ENCODE measurements at places on chromosomes 1 and 21.
A peak's percentile ranks its signal among the peaks of the same experiment; 100 is the strongest.

- no peak for DNase-seq
These were observed 115.2 kb downstream of the KIAA0319L start for GRCh38 chr1:35441926-35442579.

DNA sequence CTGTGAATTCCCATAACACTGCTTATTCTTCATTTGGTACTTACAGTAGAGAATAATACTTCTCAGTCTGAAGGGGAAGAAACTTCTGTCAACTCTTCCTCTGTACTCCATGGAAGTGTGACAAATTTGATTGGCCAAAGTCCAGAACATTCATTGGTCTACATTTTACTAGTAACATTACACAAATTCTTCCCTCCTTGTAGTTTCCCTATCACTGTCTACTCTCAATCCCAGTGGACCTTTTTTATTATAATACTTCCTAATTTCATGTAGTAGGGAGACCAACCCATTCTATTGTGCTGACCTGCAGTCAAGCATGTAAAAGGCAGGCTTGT, 74.7 kb downstream of the ALG6 start:
- no peak for DNase-seq

DNA sequence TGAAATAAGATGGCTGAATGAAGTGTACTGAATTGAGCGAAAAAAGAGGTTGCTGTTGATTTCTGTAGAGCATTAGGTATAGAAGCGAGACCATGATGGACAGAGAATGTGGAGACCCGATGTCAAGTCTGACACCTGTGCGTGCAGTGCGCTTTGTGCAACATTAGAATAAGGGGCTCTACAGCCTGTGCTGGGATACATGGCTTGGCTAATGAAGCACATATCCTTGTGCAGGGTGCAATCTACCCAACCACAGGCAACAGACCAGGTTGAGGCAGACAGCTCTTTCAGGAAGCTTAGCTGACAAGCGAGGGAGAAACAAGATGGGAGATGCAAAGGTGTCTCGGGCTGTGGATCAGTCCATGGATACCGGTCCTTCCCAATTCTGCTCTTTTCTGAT, 18.9 kb downstream of the GPA33 start:
- no peak for DNase-seq

- no peak for DNase-seq
These were observed 4.1 kb downstream of the ZNF362 start for GRCh38 chr1:33260439-33260838.

GRCh38 chr1:83760226-83761021, 238.5 kb downstream of the TTLL7 start:
- DNase-seq, result peak; percentile 15

DNA sequence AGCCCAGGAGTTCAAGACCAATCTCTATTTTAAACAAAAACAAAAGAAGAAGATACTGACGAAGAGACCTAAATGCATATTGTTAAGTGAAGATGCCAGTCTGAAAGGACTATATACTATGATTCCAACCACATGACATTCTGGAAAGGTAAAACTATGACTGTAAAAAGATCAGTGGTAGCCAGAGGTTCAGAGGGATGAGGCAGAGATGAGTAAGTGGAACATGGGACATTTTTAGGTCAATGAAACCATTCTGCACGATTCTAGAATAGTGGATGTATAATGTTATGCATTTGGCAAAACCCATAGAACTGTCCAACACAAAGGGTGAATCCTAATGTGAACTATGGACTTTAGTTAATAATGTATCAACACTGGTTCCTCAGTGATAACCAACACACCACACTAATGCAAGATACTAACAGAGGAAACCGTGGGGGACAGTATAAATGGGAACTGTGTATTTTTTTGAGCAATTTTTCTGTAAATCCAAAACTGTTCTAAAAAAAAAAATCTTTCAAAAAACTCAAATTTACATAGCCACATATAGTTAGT, 8.2 kb downstream of the RC3H1 start:
- no peak for DNase-seq

GRCh38 chr1:76949503-76949902, 82.2 kb downstream of the ST6GALNAC5 start:
- no peak for DNase-seq

DNA sequence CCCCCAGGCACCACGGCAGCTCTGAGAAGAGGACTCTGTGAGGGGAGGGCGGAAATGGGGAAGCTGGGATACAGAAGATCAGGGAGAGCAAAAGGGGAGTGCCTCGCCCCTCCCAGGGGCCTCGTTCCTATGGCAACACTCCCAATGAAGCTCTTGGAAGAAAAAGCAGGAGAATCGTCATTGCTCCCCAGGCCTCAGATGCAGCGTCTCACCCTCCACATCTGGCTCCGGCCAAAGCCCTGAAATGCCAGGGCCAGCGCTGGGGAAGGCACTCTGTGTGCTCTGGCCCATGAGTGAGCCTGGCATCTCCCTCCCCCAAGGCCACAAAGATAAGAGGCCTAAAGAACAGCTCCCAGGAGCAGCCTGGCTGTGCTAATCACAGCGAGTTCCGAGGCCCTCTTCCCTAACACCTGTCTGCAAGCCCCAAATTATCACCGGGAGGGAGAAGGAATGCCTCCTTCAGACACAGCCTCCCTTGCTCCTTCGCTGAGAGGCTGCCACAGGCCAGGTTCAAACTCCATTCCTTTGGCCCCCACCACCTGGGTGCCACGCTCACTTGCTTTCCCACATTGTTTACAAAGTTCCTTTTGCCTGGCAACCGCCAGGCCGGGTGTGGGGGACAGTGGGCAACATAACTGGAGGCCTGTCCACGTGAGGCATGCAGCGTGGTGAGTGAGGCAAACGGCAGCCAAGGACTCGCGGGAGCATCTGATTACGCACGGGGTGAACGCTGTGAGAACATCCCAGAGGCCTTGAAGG, 27.8 kb downstream of the ECE1 start:
- DNase-seq, result no peak

DNA sequence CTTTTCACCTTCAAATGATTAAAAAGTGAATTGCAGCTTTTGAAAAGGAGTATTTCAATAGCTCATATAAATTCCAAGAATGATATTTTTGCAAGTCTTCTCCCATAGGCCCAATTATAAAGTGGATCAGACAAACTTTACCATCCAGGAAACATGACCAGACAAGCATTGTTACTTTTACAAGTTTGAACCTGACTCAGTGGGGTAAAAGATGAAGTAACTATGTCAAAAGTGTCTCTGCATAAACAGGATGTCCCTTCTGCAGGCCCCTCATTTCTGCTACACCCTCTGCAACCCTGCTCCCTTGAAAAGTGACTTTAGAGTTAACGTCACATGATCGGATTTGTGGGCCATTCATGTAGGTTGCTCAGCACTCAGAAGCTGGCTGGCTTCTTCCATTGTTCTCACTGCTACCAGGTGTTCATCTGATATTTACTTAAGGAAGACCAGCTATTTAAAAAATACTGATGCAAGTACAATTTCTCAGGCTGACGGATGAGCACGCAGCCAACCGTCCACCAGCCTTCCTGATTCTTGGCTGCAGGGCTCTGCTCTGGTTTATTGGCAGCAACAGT, 32.3 kb downstream of the URB1 start:
- DNase-seq, result no peak

DNA sequence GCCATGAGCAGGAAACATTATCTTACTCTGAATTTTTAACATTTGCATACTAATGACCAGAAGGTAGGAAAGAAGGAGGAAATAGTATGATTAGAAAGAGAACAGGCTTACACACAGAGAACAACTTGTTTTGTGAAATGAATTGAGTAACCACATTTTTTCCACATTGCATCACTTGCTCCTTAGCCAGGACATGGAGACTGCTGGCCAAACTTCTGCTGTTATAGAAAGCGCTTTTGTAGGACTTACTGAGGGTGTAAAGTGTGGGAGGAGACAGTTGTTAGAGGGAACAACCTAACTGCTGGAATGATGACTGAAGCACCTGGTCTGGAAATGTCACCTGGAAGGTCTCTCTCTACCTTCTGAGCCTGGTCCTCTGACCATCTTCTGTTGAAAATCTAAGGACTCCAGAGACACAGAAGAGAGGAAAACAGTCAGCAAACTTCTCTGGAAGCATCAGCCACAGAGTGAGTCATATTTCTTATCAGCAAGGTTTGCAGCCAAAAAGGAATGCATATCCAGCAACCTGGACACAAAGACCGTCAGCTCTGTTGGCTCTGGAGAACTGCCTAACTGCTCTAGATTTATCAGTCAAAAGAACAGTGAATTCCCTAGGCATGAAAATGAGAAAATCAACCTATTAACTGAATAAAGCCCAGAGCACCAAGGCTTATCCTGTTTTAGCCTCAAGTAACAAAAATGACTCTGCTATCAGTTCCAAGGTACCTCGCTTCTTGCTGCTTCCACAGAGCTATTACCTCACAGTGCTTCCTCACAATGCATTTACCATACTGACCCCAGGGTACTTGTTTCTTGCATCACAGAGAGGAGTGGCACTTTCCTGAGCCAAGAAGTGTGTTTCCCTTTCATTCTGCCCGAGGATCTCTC, 88.0 kb upstream of the SLFNL1 start:
- no peak for DNase-seq

GRCh38 chr21:42040411-42041180, 30.4 kb upstream of the ZBTB21 start:
- DNase-seq, result no peak

Data from NAMALWA (cell line).